ENCODE measurements at places on chromosomes 5 and 9.

- DNase-seq: no peak
Measured at GRCh38 chr5:138391859-138392386, 39.4 kb downstream of the KDM3B start.

GRCh38 chr5:52804981-52805380 lies 17.3 kb downstream of the ITGA1 start:
- DNase-seq: no peak

DNA sequence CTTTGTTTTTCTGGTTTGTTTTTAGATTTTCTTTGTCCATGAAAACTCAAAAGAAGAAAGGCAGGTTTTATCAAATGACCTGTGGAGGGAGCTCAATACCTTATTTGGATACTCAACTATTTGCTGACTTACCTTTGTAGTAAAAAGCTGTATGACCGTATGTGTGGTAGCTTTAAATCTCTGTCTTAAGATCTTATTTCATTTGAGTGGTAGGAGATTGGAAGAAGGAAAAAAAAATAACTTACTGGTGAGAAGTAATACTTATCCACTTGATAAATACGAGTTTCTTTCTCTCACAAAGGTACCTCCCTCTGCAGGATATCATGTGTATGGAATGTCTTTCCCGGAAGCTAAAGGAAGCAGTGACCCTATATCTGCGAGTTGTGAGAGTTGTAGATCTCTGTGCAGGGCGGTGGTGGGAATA lies 15.0 kb downstream of the FBXO38 start:
- no peak for DNase-seq

- DNase-seq: no peak
Measured at GRCh38 chr9:21357479-21358460, 7.1 kb upstream of the IFNA6 start.

- DNase-seq: no peak
Measured at GRCh38 chr9:35193762-35194161, 32.0 kb downstream of the UNC13B start.

GRCh38 chr9:70600506-70600905 lies 186.0 kb upstream of the KLF9 start:
- no peak for DNase-seq

GRCh38 chr9:109409773-109410397 lies 88.2 kb downstream of the PTPN3 start:
- peak; percentile 40 for DNase-seq

- DNase-seq: no peak
Measured at GRCh38 chr9:133818444-133818843, 80.3 kb upstream of the SARDH start.

- DNase-seq: no peak
Measured at GRCh38 chr5:132473019-132473531, 17.5 kb downstream of the IRF1 start.

GRCh38 chr5:159764283-159765134 lies 151.8 kb upstream of the ADRA1B start:
- no peak for DNase-seq

DNA sequence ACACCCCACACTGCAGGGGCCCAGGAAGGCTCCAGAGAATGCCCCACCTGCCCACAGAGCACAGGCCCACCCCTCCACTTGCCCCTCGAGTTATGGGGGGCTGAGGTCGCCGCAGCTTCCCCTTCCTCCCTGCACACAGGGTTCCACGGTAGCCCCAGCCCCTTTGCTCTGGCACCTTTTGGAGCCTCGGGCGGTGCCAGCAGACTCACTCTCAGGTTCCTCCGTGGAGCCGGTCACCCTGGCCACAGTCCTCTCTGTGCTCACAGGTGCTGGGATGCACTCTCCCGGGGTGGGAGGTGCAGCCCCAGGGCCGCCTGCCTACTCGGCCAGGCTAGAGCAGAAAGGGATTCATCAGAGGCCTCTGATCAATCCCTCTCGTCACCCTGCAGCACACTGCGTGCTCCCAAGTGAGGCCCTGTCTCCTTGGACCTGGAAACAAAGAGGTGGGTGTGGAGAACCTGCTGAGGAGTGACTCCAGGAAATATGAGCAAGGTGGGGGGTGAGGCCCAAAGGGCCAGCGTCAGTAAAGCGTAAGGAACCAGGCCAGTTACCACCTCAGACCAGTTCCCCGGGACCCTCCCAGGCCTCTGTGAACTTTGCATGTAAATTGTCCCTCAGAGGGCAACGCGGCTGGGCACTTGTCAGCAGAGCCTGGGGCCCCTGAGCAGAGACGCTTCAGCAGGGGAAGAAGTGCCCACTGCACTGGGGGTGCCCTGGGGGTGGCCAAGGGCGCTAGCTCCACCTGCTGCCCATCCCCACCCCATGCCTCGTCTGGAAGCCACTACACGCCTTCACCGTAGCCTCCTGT lies 167.8 kb downstream of the OLFM1 start:
- DNase-seq: no peak

- DNase-seq: no peak
Measured at GRCh38 chr5:133109655-133110483, 58.1 kb downstream of the HSPA4 start.

GRCh38 chr5:110727025-110727314 lies 499 bp upstream of the TMEM232 start:
- DNase-seq: no peak

- DNase-seq: no peak
Measured at GRCh38 chr5:135704616-135705015, 125.8 kb upstream of the CXCL14 start.

GRCh38 chr5:100799166-100799565 lies 103.9 kb downstream of the ST8SIA4 start:
- DNase-seq: no peak

DNA sequence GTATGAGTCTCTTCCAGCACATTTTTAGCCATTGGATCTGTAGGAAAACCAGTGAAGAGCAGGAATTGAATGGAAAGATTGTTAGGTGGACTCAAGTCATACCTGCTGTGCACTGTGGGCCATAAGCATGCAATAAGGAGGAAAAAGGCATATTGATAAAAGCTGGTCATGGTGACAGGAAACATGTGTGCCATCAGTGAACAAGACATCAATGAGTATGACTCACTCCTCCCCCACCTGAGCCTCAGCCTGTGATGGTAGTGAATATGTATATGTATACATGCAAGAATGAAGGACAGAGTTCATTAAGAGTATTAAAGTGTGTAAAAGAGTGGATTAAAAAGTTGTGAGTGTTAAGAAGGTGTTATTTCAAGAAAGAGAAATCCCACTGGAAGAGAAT lies 164.5 kb downstream of the TMEM38B start:
- DNase-seq: no peak

DNA sequence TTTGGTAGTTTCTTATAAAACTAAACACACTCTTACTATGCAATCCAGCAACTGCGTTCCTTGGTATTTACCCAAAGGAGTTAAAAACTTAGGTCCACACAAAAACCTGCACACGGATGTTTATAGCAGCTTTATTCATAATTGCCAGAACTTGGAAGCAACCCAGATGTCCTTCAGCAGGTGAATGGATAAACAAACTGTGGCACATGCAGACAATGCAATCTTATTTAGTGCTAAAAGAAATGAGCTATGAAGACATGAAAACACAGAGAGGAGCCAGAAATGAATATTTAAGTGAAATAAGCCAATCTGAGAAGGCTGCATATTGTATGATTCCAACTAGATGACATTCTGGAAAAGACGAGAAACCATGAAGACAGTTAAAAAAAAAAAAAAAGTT lies 10.7 kb downstream of the WNK2 start:
- DNase-seq: no peak

GRCh38 chr5:116573279-116573701 lies 1.3 kb downstream of the SEMA6A start:
- peak; percentile 30 for DNase-seq

All from HEK293T (cell line).